ENCODE measurements at places on chromosomes 4 and X.

DNA sequence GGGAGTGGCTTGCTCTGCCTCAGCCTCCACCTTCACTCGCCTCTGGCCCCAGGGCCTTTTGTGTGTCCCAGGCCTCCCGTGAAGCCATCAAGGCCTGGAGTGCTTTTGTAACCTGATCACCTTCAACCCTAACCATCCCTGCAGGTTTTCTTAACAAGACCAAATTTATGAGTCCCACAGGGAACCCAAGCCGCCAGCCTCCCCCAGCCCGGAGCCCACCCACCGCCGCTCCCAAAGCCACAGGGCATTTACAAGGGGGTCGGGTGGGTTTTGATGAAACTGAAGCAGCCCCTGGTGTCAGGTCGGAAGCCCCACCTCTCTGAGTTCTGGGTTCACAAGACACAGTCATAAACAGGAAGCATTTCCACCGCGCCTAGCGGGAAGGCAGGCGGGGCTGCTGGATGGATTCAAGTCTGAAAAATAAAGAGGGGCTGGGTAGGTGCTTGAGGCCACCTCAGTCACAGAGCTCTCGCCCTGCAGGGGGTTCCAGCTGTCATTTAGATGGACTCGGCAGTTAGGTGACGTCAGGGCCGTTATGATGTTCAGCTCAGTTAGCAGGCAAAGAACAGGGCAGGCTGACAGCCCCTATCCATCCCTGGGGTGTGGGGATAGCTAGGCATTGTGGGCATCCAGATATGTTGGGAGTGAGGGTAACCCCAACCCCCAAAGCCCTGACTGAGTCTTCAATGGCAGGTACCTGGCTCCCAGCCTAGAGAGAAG is 128.5 kb downstream of the BCOR start:
- no peak for DNase-seq

DNA sequence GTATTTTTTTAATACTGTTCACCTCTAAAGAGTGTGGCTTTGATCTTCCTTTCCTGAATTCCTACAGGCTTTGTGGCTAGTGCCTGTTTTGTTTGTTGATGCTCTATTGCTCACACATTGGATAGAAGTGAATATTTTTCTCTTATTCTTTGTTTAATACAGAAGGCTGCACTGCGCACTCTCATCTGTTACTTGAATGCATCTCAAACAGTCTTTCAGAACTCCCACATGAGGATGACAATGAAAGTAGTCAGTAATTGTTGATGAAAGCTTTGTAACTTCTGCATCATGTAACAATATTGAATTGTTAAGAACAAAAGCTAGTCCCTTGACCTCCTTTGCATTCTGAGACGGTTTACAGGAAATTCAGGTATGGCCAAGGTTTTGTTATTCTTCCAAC is 29.1 kb upstream of the GALNT7 start:
- no peak for DNase-seq

DNA sequence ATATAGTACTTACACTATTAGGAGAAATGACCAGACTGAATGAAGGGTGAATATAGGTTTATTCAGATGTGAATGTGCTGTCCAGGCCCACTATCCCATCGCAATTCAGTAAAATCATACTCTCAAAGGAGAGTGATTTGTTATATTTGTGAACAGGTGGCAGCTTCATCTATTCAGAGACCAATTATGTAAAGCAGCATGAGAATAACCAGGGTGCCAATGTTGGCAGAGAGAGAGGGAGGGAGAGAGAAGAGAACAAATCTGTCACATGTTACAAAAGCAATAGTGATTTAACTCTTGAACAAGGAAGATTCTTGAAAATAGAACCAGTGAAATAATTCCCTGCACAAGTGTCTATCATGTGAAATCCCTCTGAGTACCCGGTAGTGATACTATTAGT is 38.9 kb upstream of the TLL1 start:
- no peak for DNase-seq

DNA sequence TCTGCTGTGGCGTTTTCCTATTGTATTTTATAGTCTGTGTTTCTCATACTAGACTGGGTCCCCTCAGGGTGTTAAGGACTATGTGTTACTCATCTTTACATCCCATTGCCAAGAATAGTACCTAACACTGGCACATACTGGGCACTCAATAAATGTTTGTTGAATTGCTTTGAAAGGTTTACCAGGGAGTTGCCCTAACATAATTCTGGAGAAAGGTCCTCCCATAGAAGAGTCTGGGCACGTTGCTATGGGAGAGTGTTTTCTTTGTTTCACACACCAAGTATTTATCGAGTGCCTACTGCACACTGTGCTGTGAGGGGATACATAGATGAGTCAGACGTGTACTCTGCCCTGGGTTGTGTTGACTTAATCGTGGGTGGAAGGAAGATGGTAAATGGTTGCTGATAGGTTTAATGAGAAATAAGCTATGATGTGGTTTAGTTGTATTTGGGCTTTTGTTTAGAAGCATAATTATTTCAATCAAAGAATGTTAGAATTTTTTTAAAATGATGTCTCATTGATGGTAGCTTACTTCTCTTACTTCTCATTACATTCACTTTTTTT is 42.9 kb downstream of the AFF1 start:
- peak; percentile 65 for DNase-seq

- peak; percentile 11 for DNase-seq
Measured at GRCh38 chrX:113594123-113594841, 753.7 kb upstream of the AMOT start.

- DNase-seq, result no peak
Measured at GRCh38 chr4:83728191-83728590, 192.3 kb downstream of the GPAT3 start.

DNA sequence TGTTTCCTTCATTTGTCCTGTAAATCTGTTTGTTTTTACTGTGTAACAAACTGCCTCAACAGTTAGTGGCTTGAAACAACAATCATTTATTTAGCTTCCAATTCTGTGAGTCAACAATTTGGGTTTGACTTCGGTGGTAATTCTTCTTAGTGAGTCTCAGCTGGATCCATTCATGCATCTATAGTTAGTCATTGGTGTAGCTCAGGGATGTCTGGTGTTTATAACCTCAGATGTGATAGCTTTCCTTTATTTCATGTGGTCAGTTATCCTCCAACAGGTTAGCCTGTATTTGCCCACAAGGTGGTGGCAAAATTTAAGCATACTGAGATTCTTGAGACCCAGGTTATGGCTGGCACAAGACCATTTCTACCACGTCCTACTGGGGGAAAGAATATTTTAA is 1267.2 kb downstream of the RAPGEF2 start:
- peak; percentile 66 for DNase-seq

- DNase-seq, result peak; percentile 10
Measured at GRCh38 chr4:89298788-89299152, 8.8 kb downstream of the GPRIN3 start.

GRCh38 chrX:25096522-25097045 is 80.8 kb upstream of the ARX start:
- no peak for DNase-seq

- DNase-seq, result peak; percentile 94
Measured at GRCh38 chrX:16484338-16484737, 165.6 kb upstream of the S100G start.

GRCh38 chr4:71785959-71786358 is 2.1 kb upstream of the GC start:
- no peak for DNase-seq
